ENCODE measurements at places on chromosomes 13 and 19.
A peak's percentile ranks its signal among the peaks of the same experiment; 100 is the strongest.

DNA sequence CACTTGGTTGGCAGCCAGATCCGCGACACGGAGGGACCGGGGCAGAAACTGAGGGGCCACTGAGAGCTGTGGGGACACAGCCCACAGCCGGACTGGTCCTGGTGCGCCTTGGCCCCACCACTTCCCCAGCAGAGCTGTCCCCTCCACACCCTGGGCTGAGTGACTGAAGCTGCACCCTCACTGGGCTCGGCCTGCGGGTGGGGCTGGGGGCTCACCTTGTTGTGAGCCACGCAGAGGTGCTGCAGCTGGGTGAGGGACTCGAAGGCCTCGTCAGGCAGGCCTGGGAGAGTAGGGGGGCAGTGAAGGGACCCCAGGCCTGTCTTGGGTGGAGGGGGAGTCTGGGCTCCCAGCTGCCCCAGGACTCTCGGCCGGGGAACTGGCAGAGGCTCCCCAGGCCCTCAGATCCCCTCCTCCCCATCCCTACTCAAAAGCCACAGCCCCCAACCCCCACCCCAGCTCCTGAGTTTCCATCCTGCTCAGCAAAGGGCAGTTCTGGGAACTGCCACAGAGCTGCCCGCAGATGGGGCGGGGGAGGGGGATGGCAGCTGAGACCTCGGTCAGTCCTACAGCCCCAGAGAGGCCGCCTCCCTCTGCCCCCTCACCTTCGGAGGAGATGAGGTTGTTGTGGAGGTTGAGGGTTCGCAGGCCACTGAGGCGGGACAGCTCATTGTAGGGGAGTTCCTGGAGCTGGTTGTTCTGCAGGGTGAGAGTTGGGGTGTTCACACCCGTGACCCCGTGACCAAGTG lies 2.3 kb downstream of the PODNL1 start:
- no peak for DNase-seq

- DNase-seq: no peak
Measured at GRCh38 chr13:63774133-63774532, 2358.5 kb upstream of the PCDH20 start.

- DNase-seq: peak; percentile 17
Measured at GRCh38 chr13:91154558-91155353, 192.7 kb upstream of the MIR17HG start.

DNA sequence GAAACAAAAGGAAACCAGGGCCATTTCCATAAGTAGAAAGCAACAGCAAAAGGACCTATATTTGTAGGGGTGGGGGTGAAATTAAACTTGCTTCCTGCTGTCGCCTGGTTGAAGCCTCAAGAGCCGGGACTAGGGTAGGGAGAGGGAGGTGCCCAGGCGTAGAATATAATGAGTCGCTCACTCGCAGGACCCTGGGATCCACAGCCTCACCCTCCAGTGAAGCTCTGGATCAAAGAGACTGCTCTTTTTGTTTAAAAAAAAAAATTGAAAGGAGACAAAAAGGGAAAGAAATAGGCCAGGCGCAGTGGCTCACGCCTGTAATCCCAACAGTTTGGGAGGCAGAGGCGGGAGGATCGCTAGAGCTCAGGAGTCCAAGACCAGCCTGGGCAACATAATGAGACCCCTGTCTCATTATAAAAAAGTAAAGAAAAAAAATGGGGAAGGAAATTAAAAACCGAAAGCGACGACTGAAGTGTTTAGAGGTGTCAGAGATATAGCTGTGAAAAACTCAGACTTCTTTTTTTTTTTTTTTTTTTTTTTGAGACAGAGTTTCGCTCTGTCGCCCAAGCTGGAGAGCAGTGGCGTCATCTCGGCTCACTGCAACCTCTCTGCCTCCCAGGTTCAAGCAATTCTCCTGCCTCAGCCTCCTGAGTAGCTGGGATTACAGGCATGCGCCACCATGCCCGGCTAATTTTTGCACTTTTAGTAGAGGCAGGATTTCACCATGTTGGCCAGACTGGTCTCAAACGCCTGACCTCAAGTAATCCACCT lies 10.9 kb upstream of the ADGRE5 start:
- DNase-seq: no peak

GRCh38 chr13:107838588-107839161 lies 376.7 kb downstream of the LIG4 start:
- no peak for DNase-seq

DNA sequence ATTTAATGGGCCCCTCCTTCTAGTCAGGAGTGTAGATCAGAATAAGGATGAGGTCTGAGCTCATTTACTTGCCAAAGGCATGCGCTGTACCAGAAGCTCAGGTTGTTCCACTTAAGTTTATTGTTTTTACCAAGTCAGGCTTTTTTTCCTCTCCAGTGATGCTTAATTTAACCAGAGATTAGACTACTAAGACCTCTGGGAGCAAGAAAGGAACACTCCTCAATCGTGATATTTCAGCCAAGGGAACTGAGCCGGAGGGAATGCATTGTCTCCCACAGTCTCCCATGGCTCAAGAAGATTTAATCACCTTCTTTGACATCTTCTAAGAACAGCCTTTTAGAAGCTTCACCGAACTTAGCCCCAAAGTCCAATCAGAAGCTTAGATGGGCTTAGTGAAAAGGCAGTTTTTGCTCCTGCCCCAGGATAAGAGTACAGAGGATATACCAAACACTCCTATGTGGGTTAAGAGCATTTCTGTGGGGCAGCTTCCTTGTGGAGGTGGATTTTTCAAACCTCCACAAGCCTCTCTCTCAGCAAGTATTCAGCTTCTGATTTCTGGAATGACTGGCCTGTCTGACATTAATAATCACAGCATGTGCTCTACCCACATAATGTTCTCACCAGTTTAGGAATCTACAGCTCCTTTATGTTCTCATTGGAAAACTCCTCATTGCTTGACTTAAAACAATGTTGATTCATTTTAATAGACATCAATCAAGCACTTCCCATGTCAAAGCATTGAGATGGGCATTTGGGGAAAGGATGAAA lies 322.7 kb downstream of the SUCLA2 start:
- no peak for DNase-seq

Data from muscle of back (tissue), 13 donors.